ENCODE measurements at places on chromosomes 2 and 18. TPM values are rescaled to one million over a fixed set of nuclear protein-coding genes. Genes with fewer than 3 reads are reported as not detected.

IGFBP5 gene
- total RNA-seq = 0.02 TPM

SH2D6 gene
- 0.52 TPM for total RNA-seq

TMSB10 gene
- total RNA-seq = 3,578 TPM

TLX2 gene
- total RNA-seq = 0.82 TPM

- H3K27ac ChIP-seq = no peak overlapping the region
- no peaks in the 10 kb centered on the region for H3K27me3 ChIP-seq
- no peaks in the 10 kb centered on the region for H3K36me3 ChIP-seq
- H3K4me3 ChIP-seq = no peak overlapping the region
- H3K4me1 ChIP-seq = peaks cover 2% of the 10 kb centered on the region
- no peak for DNase-seq
These were observed 202.4 kb upstream of the ZSWIM2 start for GRCh38 chr2:187051350-187051749.

- DNase-seq = no peak
- no peaks in the 10 kb centered on the region for H3K27me3 ChIP-seq
- H3K27ac ChIP-seq = no peak overlapping the region
- H3K4me1 ChIP-seq = peaks cover 20% of the 10 kb centered on the region
These were observed 232.3 kb downstream of the DYM start for GRCh38 chr18:49228187-49228586.

GRCh38 chr2:109451671-109452070 lies 162.1 kb downstream of the SEPTIN10 start:
- DNase-seq = no peak
- H3K27me3 ChIP-seq = peaks cover 7% of the 10 kb centered on the region
- no peak overlapping the region for H3K27ac ChIP-seq
- no peaks in the 10 kb centered on the region for H3K36me3 ChIP-seq
- H3K4me1 ChIP-seq = no peaks in the 10 kb centered on the region

- no peak for DNase-seq
- H3K4me1 ChIP-seq = no peaks in the 10 kb centered on the region
- H3K27ac ChIP-seq = no peak overlapping the region
- peaks cover 18% of the 10 kb centered on the region for H3K36me3 ChIP-seq
- no peak overlapping the region for H3K4me3 ChIP-seq
These were observed 19.8 kb downstream of the MYL12B start for GRCh38 chr18:3281456-3282400.
